ENCODE measurements at places on chromosomes 1 and 21. TPM values are rescaled to one million over a fixed set of nuclear protein-coding genes. Genes with fewer than 3 reads are reported as not detected.

DNA sequence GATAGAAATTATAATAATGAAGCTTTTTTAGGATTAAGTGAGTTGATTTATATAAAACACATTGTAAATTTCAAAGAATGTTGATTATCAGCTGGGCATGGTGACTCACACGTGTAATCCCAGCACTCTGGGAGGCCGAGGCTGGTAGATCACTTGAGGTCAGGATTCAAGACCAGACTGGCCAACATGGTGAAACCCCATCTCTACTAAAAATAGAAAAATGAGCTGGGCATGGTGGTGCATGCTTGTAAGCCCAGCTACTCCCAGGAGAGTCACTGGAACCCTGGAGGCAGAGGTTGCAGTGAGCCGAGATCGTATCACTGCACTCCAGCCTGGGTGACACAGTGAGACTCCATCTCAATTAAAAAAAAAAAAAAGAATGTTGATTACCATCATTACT, 18.4 kb downstream of the ADAMTS1 start:
- no peaks in the 10 kb centered on the region for H3K27me3 ChIP-seq
- no peaks in the 10 kb centered on the region for H3K4me1 ChIP-seq
- DNase-seq: no peak
- H3K36me3 ChIP-seq: no peaks in the 10 kb centered on the region

DNA sequence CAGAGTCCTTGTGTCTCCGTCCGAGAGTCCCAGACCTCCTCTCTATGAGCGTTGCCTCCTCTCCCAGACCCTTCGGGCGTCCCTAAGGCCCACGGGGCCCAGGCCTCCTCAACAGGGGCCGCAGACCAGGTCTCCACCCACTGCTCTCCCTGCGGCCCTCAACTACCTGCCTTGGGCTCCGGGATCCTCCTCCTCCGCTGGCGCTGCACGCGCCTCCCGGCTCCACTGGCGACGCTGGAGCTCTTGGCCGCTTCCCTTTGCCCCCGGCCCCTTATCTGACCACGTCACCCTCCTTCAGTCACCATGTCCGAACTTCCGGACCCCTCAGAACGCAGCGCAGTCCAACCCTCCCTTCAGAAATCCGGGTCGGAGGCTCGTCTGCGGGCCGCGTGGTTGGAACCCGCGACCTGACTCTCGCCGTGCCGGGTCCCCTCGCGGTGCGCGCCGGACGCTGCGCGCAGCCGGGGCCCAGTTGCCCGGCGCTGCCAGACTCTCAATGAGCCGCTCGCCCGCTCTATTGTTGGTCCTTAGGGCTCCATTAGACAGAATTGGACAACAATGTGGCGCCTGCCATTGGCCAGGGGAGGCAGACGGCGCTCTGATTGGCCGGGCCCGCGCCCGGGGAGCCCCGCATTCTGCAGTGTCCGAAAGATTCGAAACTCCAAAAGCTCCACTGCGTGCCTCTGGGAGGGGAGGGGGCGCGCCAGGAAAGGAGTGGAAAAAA, at the start of gene DMRTA2:
Gene DMRTA2, minus strand, starts transcription at position 498 of the 724 bp plus-strand sequence. CDS start 1,907 bp downstream, outside the sequence.
- H3K36me3 ChIP-seq: no peaks in the 10 kb centered on the region
- no peak within 1 kb of the TSS for H3K27ac ChIP-seq
- no peak for DNase-seq
- peak within 1 kb of the TSS; percentile 42 for H3K4me3 ChIP-seq

- no peaks in the 10 kb centered on the region for H3K36me3 ChIP-seq
- no peak overlapping the region for H3K4me3 ChIP-seq
- DNase-seq: no peak
These were observed 119.5 kb upstream of the HOOK1 start for GRCh38 chr1:59695252-59695651.

GRCh38 chr1:114490274-114490693, 20.7 kb downstream of the TRIM33 start:
- H3K27ac ChIP-seq: no peak overlapping the region
- no peaks in the 10 kb centered on the region for H3K36me3 ChIP-seq
- peaks cover 5% of the 10 kb centered on the region for H3K4me1 ChIP-seq
- DNase-seq: no peak
- H3K27me3 ChIP-seq: no peaks in the 10 kb centered on the region
- no peak overlapping the region for H3K4me3 ChIP-seq

CLCNKB gene
- 3.4 TPM for total RNA-seq

Measured in heart right ventricle (tissue), 16 donors.